ENCODE measurements at places on chromosomes 1 and 21.

DNA sequence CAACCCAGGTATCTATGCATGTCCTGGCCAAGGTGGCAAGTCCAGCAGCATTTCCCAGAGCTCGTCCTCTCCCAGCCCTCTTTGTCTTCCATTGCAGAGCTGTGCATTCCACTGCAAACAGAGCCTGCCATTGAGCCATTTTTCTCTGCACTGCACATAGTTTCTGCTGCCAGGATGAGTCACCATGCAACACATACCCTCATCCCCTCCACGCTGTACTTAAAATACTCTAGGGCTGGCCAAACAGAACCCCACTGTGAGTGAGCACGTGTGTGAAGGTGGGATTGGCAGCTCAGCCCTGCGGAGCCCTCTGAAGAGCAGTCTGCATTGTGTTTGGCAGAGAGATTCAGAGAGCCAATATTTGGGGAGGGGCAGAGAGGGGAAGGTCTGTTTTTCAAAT is 3.9 kb upstream of the ATP1B1 start:
- DNase-seq = no peak

DNA sequence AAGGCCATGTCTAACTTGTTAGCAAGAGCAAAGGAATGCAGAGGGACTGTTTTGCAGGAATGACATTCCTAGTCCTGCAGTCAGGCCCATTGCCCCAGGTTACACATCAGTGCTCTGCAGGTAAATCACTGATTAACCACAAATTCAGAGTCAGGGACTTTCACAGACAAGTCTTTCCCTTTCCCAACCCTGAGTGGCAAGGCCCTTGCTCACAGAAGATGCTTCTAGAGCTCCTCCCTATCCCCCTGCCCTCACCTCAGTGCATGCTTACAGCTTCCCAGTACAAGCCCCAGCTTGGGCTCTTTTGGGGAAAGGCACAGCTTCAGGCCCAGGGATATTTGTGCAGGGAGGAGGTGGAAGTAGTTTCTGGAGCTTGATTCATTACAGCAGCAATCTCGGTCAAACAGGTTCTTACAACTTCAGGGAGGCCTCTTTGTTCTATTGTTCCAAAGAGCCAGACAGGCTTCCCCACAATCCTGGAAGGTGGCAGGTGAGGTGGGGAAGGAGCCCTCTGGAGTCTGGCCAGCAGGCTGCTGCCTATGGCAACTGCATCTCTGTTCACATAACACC is 53.9 kb downstream of the CASQ2 start:
- no peak for DNase-seq

DNA sequence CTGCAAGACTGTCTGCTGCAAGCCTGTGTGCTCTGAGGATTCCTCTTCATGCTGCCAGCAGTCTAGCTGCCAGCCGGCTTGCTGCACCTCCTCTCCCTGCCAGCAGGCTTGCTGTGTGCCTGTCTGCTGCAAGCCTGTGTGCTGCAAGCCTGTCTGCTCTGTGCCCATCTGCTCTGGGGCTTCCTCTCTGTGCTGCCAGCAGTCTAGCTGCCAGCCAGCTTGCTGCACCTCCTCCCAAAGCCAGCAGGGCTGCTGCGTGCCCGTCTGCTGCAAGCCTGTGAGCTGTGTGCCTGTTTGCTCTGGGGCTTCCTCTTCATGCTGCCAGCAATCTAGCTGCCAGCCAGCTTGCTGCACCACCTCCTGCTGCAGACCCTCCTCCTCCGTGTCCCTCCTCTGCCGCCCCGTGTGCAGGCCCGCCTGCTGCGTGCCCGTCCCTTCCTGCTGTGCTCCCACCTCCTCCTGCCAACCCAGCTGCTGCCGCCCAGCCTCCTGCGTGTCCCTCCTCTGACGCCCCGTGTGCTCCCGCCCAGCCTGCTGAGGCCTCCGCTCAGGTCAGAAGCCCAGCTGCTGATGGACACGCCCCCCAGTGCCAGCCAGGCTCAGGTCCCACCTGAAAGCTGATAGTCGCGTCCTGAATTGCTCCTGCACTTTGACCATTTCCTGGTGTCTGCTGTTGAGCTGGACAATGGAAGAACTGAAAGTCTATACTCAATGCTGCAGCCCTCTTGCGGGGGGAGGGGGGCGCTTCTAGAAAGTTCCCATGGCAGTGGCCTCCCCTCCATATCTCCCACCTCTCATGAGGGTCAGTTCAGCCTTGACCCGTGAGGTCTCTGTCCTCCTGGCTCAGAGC is 1.2 kb downstream of the KRTAP10-4 start:
- DNase-seq = no peak

DNA sequence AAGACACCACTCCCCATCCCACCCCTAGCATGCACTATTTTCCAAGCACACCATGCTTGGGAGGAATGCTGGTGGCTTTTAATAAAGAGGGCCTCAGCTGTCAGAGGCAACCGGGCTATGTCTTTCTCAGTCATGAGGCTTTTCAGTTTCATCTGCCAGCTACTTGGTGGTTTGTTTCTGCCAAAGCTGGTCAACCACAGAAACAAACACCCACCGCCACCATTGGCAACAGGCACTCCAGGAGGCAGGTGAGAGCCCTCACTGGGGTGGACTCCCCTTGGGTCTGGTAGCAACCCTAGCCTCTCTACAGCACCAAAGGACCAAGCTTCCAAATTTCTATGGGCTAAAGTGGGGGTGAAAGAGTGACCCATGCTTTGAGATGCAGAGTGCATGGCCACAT is 54.3 kb upstream of the CD1D start:
- DNase-seq = no peak

GRCh38 chr1:188462837-188463236 is 1634.1 kb downstream of the PLA2G4A start:
- DNase-seq = no peak

DNA sequence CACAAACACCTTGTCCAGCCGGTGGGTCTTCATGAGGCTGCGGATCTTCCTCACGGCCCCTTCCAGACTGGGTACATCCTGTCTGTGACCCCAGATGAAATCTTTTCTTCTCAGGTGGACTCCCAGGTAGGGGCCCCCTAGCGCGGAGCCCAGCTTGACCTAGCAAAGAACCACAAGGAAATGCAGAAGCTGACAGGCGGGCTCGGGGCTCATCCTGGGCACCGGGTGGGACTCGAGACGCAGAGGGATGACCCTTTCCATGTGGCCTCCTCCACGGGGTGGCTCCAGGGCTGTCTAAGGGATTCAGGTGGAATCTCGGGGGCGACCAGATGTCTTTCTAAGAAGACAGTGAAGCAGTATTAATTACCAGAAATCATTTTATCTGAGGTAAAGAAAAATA is 17.8 kb downstream of the POFUT2 start:
- no peak for DNase-seq

DNA sequence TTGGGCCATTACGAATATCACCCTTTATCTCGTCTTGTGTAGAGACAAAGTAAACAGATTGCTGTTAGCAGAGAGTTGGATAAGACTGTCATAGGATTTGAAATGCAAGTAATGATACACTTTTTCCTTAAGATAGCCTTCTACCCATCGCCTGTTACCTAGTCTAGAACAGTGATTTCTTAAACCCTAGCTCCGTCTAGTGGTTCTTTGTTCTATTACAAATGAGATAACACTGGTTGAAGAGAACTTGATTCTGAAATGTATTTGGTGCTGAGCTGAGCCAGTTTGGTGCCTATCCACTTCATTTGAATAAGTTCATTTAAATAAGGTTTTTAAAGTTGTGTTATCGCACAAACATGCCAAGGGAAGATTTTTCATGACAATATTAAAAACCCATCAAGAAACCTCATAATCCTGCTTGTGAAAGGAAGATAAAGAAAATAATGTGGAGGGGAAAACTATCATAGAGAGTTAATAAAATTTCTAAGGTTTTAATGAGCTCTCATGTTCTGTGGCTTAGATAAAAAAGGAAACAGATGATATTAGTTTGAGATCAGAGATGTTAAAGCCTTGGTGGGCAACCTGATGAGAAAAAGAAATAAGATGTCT is 1.5 kb upstream of the KCNH1 start:
- DNase-seq = no peak

DNA sequence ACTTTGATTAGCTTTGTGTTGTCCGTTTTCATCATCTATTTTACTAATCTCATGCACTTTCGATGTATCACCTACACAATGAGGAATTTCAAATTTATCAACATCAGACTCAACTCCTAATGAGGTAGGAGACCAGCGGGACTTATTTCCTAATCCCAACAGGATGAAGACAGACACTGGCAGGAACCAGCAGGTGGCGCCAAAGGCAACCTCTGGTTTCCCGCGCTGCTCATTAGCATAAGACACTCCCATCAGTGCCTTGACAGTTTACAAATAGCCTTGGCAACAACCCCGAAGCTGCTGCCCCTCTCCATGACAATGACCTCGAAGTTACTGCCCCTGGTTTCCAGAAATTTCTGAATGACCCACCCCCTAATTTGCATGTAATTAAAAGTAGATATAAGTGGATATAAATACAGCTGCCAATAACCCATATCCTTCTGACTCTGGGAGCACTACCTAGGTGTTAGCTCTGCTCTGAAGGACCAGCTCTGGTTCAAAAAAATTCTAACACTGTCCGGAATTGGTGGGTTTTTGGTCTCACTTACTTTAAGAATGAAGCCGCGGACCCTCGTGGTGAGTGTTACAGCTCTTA is 974.8 kb downstream of the ADGRL2 start:
- no peak for DNase-seq

DNA sequence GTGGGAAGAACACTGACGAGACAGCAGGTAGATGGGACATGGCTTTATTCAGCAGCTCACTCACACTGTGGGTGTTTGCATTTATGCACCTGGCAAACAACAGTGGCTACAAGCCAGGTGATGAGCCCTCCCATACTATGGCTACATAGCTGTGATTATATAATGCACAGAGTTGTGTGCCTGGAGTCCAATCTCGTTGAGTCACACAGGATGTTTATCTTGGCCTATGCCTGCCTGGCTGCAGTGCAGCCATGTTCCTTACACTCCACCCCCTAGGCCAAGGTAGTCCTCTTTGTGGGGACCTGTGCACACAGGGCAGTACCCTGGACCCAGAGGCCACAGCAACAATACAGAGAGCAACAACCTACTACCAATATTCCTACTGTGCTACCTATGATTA is 1643.8 kb downstream of the MRPL39 start:
- no peak for DNase-seq

DNA sequence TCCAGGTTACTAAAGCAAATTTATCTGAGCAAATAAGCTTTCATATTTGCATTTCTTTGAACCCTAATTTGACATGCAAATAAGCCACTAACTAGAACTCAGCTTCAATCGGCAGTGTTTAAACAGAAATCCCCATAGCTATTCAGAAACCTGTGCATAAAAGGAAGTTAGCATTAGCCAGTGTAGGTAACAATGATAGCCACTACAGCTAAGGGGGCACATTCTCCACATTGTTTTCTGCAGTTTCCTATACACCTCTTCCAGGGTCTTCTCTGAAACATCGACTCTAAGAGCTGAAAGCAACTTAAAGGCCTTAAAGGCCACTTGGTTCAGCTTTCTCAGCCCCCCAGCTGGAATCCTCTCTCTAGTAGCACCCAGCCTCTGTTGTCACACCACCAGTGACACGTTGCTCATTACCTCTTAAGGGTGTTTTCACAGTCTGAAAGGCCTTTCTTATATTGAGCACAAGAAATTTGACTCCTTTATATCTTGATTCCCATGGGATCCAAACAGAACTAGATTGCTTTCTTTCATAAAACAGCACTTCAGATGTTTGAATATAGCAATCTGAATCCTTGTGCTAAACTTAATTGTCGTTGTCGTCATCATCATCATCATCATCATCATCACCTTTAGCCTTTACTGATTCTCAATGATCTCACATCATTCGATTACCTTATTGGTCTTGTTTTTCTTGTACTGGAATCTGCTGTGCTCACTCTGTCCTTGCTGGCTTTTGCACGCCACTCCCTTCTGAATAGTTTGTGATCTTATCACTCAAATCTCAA is 93.9 kb upstream of the DAB1 start:
- DNase-seq = no peak

DNA sequence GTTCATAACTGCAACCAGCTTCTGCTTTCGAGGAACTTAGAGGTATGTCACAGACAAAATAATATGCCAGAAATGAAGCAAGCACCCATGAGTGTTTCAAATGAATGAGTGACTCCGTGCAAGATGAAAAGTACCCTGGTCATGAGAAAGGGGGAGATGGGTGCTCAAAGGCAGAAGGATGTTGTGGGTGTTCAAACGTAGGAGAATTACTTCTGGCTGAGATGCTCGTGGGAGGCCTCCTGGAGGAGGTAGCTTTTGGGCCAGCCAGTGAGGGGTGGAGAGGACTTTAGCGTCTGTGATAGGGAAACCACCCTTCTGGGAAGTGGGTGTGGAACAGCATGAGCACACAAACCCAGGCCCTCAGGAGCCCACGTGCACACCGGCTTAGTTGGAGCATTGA is 113.8 kb downstream of the SYF2 start:
- DNase-seq = no peak

- no peak for DNase-seq
Observed at GRCh38 chr21:42019101-42019605, 9.0 kb upstream of the ZBTB21 start.

DNA sequence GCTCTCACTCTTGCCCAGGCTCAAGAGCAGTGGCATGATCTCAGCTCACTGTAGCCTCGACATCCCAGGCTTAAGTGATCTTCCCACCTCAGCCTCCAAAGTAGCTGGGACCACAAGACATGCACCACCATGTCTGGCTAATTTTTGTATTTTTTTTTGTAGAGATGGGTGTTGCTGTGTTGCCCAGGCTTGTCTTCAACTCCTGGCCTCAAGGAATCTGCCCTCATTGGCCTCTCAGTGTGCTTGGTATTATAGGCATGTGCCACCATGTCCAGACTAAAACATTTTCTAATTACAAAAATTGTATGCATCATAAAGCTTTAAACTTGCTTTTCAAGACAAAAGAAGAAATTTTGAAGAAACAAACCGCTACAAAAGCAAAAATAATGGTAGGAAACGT is 20.1 kb downstream of the CBR1 start:
- DNase-seq = no peak

DNA sequence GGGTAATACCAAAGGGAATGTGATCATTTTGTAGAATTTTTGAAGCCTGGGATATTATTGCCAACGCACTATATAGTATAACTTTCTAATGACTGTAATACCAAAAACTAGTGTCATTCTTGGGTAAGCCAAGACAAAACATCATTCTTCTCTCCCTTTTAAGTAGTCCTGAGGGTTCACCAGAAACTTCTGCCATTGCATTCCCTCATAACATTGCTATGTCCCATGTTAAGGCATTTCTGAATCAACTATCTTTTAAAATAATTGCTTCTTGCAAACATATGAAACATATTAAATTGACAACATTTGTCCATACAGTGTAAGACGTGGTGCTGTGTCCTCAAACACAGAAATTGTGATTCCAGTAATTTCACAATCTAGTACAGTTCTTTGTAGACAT is 29.9 kb upstream of the C1orf21 start:
- no peak for DNase-seq

- no peak for DNase-seq
Observed at GRCh38 chr1:214840356-214840755, 237.4 kb downstream of the CENPF start.

All from GM12892 (cell line).